ENCODE measurements at places on chromosomes 5 and 9.

GRCh38 chr5:154214371-154215106 lies 24.0 kb downstream of the GALNT10 start:
- no peak for DNase-seq

GRCh38 chr5:92402045-92402444 lies 1018.9 kb upstream of the ARRDC3 start:
- DNase-seq = no peak

DNA sequence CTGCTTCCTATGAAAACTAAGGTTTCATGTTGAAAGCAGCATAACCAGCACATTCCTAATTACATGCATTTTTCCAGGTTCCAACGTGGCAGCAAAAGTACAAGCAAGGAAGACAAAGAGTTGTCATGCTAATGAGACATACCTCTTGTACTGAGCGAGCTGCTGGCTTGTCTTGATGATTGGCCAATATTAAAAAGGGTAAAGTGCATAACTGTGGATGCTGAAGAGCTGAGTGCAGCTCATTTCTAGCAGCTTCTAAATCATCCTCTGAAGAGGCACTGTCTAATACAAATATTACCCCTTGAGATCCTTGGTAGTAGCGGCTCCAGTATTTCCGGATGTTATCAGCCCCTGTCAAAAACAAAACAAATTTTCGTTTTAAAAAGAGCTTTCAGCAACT lies 197.3 kb downstream of the ARL15 start:
- DNase-seq = no peak

- no peak for DNase-seq
Measured at GRCh38 chr9:29100762-29101161, 1527.5 kb upstream of the C9orf72 start.

DNA sequence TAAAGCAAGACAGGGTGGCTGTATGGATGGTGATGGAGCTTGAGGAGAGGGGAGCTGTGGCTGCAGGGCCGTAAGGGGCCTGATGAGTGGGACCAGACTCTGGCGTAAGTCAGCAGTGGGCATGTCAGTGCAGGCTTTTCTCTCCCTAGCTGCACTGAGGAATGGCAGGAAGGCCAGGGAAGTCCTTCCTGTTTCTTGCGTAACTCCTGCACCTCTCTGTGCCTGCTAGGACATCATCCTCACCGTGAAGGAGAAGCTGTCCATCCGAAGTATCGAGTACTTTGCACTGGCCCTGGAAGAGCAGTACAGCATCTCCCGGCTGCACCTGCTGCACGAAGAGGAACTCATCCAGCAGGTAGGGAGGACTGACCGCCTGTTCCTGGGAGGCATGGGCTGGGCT lies 24.1 kb upstream of the TRMT10B start:
- no peak for DNase-seq

GRCh38 chr5:133382661-133383579 lies 229.4 kb downstream of the FSTL4 start:
- no peak for DNase-seq

DNA sequence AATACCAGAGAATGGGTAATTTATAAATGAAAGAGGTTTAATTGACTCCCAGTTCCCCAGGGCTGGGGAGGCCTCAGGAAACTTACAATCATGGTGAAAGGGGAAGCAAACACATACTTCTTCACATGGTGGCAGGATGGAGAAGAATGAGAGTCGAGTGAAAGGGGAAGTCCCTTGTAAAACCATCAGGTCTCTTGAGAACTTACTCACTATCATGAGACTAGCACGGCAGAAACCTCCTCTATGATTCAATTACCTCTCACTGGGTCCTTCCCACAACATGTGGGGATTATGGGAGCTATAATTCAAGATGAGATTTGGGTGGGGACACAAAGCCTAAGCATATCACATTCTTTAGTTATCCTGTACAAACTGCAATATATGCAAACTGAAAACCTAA lies 609.4 kb downstream of the MTRR start:
- DNase-seq = no peak

DNA sequence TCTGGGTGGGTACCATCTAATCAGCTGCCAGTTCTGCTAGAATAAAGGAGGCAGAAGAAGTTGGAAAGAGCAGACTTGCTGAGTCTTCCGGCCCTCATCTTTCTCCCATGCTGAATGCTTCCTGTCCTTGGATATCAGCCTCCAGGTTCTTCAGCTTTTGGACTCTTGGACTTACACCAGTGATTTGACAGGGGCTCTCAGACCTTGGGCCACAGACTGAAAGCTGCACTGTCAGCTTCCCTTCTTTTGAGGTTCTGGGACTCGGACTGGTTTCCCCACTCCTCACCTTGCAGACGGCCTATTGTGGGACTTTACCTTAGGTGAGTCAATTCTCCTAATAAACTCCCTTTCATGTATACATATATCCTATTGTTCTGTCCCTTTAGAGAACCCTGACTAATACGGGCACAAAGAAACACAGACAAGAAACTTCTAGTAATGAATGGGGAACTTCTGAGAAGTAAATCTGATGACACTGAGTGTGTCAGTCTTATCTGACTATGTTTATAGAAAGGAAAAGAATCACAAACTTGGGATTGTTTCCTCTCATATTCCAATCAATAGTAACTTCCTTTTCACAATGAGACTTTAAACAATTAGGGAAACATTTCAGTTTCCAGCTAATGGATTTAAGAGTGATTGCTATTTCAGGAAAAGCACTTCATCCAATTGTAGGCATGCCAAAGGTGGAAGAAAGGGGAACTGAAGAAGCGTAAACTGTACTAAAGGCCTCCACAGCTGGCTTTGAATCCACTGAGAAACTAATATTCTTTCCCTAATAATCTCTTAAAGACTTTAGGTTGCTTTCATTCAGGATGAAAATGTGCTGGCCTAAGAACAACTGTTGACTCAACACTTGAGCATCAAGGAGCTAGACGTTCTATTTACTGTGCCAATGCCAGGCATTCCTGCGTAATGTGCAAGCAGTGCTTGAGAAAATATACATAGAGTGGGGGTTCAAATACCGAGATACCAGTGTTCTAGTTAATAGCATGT lies 127.9 kb upstream of the PTGER4 start:
- no peak for DNase-seq

DNA sequence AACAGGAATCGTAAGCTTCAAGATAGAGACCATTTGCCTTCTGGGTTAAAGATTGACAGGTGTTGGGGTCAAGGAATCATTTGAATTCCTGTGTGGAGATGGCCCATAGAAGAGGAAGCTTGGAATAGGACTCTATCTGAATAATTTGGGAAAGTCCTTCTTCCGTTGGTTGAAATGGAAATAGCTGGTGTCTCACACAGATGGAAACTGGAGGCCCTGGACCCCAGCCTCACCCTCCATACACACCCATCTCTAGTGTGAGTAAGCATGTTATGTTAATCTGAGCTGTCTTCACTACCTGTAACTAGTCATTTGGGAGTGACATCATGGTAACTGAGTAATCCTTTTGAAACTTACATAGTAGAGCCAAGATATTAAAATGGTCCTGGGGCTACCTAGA lies 184.4 kb downstream of the CD180 start:
- no peak for DNase-seq

- DNase-seq = no peak
Measured at GRCh38 chr5:67813877-67814539, 401.5 kb upstream of the PIK3R1 start.

GRCh38 chr5:317086-317811 lies 4.3 kb upstream of the AHRR start:
- peak; percentile 7 for DNase-seq

GRCh38 chr5:72472666-72473422 lies 34.4 kb downstream of the ZNF366 start:
- no peak for DNase-seq

GRCh38 chr9:128384801-128385495 lies 13.8 kb downstream of the URM1 start:
- DNase-seq = no peak

DNA sequence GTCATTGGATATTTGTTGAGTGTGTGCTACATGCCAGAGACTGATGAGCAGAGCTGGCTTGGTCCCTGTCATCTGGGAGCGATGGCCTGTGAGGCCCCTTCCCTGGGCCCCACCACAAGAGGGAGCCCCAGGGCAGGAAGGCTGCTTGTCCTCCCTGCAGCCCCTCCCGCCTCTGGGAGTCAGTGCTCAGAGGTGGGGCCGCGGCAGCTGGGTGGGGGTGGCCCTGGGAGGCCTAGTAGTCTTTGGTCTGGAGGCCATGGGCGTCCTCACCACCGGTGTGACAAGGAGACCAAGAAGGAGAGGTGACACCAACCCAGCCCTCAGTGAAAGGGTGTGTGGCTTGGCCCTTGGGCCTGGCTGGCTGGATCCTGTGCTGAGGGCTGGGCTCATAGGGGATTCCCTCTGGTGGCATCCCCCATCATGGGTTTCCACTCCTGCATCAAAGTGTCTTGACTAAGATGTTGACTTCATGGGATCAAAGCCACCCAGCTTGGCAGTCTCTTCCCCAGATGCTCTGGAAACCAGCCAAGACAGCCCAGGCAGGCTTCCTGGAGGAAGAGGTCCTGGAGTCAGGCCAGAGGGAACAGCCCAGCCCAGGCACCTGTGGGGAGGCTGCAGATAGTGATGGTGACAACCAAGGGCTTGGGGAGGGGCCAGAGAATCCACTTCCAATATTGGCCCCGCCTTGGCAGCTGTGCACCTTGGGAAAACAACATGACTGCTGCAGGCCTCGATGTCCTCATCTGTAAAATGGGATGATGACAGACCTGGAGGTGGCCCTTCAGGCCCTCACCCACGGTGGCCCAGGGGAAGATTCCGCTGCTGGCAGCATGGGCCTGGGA lies 166.7 kb downstream of the GAPVD1 start:
- DNase-seq = no peak

GRCh38 chr9:36078051-36078450 lies 41.3 kb downstream of the RECK start:
- DNase-seq = no peak

- DNase-seq = no peak
Measured at GRCh38 chr5:174436750-174437149, 287.6 kb upstream of the MSX2 start.

- no peak for DNase-seq
Measured at GRCh38 chr9:37656936-37657335, 6.2 kb downstream of the FRMPD1 start.

DNA sequence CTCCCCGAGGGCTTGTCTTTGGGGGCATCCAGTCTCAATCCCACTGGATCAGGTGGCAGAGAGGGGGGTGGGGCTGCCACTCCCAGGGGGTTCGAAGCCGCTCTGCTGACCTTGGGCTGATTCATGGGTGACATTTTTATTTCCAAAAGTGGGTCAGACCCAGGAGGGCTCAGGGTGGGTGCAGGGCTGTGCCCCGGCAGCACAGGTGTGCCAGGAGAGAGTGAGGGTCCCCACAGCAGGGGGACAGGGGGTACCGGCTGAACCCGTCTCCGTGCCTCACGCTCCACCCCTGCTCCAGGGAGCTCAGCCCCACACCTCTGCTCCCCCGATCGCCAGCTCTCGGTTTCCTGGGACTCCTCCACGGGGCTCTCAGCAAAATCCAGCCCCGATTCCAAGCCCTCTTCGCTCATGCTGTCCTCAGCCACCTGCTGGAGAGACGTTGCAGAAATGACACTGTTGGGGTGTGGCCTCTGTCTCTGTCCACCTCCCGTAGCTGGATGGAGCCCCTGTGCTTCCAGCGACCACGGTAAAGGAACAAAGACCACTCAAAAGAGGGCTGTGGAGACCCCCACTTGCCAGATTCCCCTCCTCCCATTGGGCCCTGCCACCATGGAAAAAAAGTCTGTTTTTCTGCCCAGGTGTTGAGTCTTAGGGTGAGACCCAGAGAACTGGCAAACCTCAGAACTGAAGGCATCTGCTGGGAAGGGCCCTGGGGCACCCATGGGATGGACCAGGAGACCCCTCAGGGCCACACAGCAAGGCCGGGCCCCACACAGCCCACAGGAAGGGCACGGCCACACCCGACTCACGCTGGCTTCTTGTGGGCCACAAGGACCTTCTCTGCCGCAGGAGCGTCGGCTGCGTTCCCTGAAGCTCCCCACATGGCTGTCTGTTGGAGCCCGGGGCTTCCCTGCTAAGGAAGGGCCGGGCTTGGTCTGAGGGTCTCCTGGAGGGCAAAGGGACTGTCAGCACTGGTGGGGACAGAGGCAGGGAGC lies 10.6 kb upstream of the QSOX2 start:
- no peak for DNase-seq

GRCh38 chr9:126563556-126563955 lies 50.2 kb upstream of the LMX1B start:
- no peak for DNase-seq

DNA sequence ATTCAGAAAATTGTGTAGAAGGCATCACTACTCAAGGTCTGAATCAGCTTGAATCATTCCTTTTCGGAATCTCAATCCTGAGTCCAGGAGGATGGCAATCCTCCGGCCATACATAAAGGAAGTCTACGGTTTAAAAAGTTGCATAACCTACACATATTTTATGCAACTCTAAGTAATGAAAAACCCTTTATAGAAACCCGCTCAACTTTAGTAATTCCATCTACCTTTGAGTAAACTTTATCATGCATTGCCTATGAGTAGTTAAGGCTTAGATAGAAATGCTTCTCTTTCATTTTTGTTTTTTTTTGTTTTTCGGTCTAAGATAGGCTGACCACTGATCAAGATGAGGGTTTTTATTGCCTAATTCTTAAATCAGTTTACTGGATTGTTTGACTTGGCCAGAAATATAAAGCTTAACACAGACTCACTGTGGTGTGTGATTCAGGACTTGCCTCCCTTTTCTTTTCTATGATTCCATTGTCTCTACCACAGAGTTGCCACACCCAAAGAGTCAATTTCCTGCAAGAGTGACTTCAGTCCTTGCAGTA lies 85.0 kb downstream of the LURAP1L start:
- DNase-seq = no peak

DNA sequence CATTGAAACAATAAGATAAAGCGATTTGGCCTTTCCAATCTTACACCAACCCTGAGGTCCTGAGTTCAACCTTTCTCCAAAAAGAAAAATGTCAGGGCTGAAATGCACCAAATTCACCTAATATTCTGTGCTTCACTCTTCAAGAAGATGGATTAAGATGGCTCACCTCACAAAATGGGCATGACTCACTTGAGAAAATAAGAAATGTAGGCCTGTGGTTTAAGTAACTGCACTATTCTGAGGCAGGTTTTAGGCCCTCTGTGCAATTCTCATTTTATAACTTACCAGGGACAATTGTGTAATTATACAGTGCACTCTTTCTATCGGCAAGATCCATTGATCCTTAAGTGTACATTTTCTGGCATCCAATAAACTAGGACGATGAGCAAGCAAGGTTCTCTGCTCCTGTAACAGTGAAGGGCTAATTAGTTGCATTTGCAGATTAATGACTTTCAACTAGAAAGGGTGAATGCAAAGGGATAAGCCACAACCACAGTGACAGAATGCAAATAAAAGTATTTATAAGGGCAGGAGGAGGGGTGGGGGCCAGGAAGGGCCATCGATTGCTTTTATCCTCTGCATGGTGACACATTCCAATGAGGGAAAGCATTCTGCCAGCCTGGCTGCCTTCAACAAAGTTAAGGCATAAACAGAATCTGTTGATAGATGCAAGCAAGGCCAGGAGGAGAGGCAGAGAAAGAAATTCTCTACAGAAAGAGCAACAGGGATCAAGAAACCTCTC lies 214.5 kb downstream of the CAAP1 start:
- no peak for DNase-seq

- no peak for DNase-seq
Measured at GRCh38 chr5:180396926-180397325, 43.8 kb upstream of the GFPT2 start.

GRCh38 chr5:67992923-67993322 lies 222.6 kb upstream of the PIK3R1 start:
- no peak for DNase-seq
